ENCODE measurements at places on chromosomes 2 and 18.

GRCh38 chr2:4219571-4219970 lies 516.2 kb downstream of the DCDC2C start:
- DNase-seq = no peak

DNA sequence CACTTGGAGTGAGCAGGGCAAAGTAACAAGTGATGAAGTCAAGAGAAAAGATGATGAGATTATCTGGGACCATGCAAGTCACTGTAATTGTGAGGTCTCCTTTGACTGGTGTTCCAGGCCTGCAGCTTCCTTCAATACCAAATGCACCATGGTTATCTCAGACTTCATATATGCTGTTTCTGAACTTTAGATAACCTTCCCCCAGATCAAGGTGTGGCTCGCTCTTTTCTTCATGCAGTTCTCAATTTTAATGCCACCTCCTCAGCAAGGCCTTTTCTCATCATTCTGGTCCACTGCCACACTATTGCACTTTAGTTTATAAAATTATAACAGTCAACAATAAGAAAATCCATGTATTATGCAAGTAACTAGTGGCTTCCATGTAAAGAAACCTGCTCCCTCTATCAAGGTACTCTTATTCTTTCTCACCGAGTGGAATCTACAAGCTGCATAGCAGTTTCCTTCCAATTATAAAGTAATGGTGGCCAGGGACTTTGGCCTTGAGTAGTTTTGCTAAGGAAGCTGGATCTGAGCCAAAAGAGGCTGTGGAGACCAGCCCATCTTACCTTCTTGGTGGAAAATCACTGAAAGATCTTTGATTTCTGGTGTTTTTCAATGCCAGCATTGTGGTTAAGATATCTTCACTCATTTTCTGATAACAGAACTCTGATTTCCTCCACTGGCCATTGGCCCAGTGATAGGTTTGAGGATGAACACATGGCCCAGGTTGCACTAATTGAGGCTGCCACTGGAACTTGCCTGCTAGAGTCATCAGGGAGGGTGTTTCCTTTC lies 113.6 kb downstream of the KCNE4 start:
- DNase-seq = no peak

- DNase-seq = no peak
These were observed 185.9 kb upstream of the CCDC150 start for GRCh38 chr2:196453613-196454047.

DNA sequence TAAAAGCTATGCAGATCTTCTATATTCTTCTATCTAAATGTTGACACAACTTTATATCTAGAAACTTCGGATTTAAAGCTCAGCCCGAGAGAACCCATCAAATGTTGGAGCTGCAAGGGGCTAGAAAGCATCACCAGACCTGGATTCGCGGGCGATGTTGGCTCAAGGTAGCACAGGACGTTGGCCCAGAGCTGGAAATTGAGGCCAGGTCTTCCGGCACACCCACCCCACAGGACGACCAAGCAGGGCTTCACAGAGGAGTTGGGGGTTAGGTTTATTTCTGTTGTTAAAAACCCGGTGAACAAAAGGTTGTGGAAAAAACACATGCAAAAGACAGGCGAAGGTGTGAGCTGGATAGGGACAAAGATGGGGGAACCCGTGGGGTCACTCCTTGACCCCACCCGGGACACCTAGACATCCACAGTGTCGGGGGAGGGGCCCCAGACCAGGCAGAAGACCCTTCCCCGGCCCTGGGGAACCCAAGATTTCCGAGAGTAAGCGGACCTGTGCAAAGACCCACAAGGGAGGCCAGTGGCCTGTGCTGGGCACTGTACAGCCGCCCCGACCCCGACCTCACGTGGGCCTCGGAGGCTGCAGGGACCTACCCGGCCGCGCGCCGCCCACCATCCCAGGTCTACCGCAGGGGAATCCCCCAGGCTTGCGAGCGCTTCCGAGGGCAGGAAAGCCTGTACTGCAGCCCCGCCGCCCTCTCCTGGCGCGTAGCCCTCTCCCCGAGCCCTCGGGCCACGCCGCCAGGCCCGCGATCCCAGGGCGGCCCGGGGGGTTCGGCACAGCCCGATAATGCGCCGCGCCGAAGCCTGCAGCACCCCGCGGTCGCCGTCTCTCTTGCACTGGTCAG lies 1.8 kb upstream of the AGBL5 start:
- DNase-seq = no peak

DNA sequence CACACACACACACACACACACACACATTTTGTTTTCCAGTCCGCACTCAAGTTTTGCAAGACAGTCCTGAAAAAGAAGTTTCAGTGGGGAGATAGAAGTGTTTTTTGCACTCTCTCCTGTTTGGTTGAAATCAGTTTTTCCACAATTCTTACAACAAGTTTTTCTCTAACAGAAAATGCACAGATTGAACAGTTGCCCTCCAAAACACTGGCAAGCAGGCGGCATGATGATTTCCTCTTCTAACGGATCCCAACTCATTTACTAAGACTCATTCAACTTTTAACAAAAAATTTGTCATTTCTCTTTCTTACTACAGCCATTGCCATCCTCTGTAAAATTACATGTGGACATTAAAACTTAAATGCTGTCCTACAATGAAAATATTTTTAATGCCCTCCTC lies 117.6 kb upstream of the DTNA start:
- no peak for DNase-seq

- no peak for DNase-seq
These were observed 50.5 kb upstream of the CREB1 start for GRCh38 chr2:207479198-207479785.

DNA sequence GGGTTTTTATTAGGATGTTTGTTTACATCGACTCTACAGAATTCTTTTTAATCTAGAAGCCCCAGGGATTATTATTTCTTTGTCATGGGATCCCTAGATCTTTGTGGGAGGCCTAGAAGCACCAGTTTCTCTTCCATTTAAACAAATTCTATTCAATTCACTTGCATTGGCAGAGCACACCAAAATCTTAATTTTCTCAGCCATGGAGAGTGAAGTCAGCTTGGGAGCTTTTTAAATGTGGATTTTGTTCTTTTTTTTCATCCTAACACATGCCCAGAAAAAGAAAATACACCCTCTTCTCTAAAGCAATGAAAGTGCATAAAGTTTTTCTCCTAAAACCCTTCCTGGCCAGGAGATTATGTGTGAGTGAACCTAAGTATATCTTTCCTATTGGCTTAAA lies 38.5 kb downstream of the CDCA7 start:
- DNase-seq = no peak

DNA sequence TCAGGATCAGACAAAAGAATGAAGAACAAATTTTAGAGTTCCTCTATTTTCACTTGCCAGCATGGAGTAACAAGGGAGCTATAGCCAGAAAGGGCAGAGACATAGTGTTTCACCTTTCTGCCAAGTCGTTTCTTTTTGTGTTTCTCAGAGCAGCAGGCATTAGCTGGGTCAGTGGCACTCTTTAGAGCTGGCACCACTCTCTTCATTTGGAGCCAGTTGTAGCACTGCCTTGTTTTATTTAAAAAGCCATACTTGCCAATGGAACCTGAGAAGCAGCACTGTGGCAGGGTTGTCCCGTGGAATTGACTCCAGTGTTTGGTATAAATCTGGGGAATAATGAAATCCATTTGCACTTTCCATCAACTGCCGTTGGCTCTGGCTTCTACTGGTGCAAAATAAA lies 64.0 kb downstream of the LRRTM4 start:
- DNase-seq = peak; percentile 1

DNA sequence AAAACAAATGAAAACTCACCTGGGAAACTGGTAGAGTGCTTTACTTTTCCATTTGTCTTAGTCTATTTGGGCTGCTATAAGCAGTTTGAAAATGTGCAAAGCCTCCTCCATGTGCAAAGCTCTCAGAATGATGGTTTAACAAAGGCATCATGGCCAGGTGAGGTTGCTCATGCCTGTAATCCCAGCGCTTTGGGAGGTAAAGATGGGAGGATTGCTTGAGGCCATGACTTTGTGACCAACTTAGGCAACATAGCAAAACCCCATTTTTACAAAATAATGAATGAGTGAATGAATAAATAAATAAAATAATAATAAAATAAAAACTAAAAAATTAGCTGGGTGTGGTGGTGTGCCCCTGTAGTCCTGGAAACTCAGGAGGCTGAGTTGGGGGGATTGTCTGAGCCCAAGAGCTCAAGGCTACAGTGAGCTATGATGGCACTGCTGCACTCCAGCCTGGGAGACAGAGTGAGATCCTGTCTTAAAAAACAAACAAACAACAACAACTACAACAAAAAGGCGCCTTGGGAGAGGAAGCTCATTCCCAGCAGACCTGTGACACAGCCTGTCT lies 71.8 kb downstream of the MYCN start:
- no peak for DNase-seq

DNA sequence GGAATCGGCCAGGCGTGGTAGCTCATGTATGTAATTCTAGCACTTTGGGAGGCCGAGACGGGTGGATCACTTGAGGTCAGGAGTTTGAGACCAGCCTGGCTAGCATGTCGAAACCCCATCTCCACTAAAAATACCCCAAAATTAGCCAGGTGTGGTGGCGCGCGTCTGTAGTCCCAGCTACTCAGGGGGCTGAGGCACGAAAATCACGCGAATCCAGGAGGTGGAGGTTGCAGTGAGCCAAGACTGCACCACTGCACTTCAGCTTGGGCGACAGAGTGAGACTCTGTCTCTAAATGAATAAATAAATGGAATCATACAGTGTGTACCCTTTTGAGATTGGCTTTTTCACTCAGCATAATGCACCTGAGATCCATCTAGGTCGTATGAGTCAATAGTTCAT lies 19.4 kb upstream of the TTC39C start:
- no peak for DNase-seq

DNA sequence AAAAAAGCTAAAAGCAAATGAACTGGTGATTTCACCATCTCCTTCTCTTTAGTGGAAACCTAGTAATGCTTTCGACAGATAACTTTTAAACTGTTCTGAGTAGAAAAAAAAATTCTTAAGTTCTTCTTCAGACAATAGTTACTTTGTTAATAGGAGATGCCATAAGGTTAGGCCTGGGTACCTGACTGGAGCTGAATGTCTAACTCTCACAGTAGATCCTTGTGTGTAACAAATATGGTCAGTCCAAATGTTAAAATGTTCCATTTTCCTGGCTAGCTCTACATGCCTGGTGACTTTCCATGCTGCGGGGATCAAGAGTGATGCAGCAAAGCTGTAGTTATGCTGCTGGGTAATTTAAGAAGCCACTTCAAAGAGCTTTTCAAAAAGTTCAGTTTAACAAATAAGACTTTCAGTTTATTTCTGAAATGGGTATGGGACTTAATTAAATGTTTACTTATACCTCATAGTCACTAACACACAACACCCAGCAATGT lies 264.0 kb upstream of the SESTD1 start:
- no peak for DNase-seq

GRCh38 chr2:226953206-226953605 lies 117.4 kb downstream of the RHBDD1 start:
- no peak for DNase-seq

- no peak for DNase-seq
These were observed 386.5 kb upstream of the SLC39A10 start for GRCh38 chr2:195270466-195271039.

- DNase-seq = no peak
These were observed 162.3 kb upstream of the CCDC68 start for GRCh38 chr18:55121397-55122170.

DNA sequence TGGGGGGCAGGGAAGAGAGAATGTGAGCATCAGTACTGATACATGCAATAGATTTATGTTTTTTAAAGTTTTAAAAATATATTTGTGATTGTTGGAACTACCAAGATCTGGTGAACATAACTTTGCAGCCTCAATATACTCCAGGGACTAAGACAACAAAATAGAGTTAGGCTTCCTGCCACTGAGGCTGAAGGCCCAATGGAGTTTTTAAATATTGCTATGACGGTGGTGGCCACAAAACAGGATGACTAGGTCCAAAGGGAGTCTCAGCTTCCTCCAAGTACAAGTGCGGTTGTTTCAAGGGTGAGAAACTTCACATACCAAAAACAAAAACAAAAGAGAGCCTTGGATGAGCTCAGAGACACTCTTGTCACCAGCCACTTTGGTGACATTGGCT lies 72.9 kb downstream of the CCBE1 start:
- DNase-seq = no peak

DNA sequence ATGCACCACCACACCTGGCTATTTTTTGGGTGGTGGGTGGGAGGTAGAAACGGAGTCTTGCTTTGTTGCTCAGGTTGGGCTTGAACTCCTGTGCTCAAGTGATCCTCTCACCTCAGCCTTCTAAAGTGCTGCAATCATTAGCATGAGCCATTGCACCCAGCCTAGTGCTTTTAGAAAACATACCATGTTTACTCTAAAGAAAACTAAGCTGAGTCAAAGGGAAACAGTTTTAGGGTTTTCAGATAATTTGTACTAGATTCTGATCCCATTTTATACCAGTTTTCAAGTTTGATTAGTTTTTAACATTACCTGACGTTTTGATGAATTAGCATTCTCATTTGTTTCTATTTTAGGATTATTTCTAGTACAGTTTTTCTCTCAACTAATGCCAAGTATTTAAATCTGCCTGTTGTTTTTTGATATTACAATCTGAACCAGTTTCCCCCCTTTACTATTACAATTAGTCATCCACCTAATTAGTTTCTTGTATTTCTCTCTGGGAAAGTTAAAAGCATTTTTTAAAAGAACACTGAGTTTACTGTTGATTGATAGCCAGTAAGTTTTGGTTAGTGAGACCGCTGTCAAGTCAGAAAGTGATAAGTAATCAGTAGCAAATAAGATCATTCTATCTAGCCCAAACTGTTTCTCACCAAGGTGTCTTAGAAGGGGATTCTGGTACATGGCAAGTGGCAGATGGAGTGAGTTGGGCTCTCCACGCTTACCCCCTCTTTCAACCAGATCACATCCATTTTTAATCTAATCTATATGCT lies 24.2 kb upstream of the TBR1 start:
- no peak for DNase-seq

DNA sequence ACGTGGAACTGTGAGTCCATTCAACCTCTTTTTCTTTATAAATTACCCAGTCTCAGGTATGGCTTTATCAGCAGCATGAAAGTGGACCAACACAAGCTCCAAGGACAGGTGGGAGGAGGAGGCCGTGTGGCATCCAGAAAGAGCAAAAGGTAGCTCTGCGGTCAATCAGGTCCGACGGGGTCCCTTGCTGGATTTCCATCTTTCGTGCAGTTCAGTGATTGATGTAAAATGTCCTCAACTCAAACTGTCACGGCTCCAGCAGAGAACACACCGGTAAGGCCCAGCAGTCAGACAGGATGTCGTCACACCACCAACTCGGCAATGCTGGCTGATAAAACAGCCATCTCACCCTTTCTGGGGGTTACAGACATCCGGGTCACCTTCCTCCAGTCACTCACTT lies 123.3 kb downstream of the PXDN start:
- no peak for DNase-seq

DNA sequence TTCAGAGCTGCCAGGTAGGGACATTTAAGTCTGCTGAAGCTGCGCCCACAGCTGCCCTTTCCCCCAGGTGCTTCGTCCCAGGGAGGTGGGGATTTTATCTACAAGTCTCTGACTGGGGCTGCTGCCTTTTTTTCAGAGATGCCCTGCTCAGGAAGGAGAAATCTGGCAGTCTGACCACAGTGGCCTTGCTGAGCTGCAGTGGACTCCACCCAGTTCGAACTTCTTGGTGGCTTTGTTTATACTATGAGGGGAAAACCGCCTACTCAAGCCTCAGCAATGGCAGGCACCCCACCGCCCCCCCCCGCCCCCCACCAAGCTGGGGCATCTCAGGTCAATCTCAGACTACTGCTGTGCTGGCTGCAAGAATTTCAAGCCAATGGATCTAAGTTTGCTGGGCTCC lies 458.1 kb upstream of the RAB12 start:
- no peak for DNase-seq

GRCh38 chr2:9782197-9782719 lies 61.0 kb upstream of the TAF1B start:
- DNase-seq = no peak

- no peak for DNase-seq
These were observed 283 bp upstream of the RBBP8 start for GRCh38 chr18:22932885-22933205.

Measured in cerebellum (tissue), 4 donors.